NB4 (cell line): ENCODE measurements at places on chromosomes 3 and 15.

DNA sequence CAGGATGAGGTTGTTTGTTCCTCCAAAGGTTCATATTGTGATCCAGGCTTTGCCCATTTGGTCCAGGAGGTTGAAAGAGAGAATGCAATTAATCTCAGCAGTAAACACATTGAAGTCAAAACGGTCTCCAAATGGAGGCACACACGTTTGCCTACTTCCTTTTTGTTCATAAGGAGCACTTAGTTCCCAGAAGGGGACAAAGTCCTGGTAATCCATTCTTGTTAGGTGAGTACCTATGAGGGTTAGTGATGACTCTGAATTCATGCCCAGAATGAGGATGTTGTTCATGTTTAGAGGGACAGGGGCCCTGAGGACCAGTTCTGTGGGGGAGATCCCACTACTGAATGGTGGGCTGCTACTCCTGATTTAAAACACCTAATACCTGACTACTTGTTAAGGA lies 177.7 kb downstream of the ALDH1A2 start:
- no peak for DNase-seq

DNA sequence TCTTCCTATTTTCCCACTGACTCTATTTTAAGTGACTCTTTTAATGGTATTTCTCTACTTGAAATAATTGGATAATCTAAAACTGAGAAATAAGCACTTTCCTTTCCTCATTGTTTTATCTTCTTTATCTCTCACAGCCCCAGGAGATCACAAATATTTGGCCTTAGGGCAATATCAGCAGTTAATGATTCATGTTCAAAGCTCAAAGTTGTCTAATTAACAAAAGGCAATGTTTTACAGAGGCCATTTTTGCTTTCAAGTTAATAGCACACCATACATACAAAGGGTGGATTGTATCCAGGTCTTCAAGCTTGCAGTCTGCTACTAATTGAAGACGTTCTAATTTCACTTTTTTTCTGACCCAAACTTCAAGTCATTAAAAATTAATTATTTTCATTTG lies 120.1 kb downstream of the LRRN1 start:
- no peak for DNase-seq

GRCh38 chr3:65548848-65549625 lies 489.7 kb downstream of the MAGI1 start:
- DNase-seq: no peak

GRCh38 chr3:127287840-127288239 lies at the start of gene PRR20G:
PRR20G (minus strand) TSS chr3:127288046; CDS start chr3:127287365, 681 bp downstream.
- no peak for DNase-seq

DNA sequence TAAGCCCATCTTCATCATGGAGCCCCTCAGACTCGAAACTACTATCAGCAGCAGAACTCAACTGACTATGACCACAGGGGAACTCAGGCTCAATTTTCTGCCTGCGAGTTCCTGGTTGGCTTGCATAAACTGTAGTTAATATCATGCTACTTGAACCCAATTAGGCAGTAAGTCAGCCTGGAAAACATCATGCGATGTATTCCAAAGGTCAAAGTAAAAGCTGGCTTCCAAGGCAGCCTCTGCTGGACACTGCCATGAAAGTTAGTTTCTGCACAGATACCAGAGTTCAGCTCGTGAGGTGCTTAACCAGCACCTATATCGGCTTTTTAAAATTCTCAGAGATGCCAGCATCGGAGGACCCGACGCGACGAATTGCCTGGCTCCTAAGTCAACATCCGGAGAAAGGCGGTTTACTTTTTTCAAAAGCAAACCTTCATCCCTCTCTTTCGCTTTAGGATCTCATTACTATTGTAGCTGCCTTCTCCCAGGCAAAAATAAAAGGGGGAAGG lies 3.8 kb downstream of the ANP32A start:
- peak; percentile 49 for DNase-seq

- DNase-seq: no peak
Measured at GRCh38 chr3:32405155-32405554, 13.5 kb downstream of the CMTM7 start.

DNA sequence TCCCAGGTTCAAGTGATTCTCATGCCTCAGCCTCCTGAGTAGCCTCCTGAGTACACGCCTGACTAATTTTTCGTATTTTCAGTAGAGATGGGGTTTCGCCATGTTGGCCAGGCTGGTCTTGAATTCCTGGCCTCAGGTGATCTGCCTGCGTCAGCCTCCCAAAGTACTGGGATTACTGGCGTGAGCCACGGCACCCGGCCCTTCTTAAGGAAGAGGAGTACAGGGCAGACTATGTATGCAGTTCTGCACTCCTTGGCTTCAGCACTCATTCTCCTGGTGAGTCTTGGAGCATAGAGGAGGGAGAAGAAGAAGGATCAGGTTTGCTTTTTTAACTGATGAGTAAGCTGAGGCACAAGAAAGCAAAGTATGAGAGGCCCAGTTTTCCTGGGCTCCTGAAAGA lies 99.8 kb upstream of the HACD2 start:
- DNase-seq: no peak

GRCh38 chr3:196867155-196867506 lies 589 bp upstream of the SENP5 start:
- no peak for DNase-seq

GRCh38 chr3:18526667-18527066 lies 101.5 kb upstream of the SATB1 start:
- DNase-seq: no peak

GRCh38 chr3:111577113-111577512 lies 18.0 kb downstream of the ZBED2 start:
- no peak for DNase-seq
